ENCODE measurements at places on chromosomes 5 and 9.

GRCh38 chr9:97744710-97745708 is 47.9 kb upstream of the XPA start:
- DNase-seq, result no peak

- DNase-seq, result no peak
These were observed 1.0 kb downstream of the PRDM6 start for GRCh38 chr5:123089914-123090660.

DNA sequence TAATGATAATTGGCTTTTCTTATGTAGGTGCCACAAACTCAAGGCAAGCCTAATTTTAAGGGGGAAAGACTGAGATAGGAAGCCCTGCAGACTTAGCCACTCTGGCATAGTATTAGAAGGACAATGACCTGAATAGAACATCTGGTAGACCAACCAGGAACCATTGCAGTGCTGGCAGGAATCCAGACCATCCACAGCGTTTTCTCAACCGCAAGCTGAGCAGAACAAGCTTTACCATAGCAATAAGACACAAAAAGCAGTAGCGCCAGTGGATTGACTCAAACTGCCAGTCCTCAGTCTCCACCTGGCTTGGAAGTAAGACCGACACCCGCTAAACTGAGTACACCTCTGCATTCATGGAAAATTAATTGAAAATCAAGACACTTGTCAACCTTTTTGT is 141.3 kb upstream of the LPAR1 start:
- DNase-seq, result no peak

GRCh38 chr9:6188466-6188865 is 27.1 kb upstream of the IL33 start:
- DNase-seq, result no peak

- DNase-seq, result no peak
These were observed 652 bp downstream of the ARSK start for GRCh38 chr5:95555553-95555952.

DNA sequence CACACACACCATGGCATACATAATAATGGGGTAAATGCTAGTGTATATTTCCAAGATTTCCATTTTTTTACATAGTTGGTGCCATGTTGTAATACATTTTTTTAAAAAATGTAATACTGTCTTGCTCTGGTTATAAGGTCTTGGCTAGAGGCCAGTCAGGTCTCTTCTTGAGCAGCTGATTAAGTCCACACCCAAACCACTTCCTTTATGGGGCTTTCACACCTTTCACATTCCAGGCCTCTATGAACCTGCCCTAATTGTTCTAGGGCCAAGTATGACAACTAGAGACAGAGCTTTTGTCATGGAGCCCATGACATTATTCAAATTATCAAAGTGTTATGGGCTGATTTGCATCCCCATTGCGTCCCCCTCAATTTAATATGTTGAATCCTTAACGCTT is 495.6 kb upstream of the CTNND2 start:
- no peak for DNase-seq
